HS-27A (cell line): ENCODE measurements at places on chromosomes 13 and 19.

DNA sequence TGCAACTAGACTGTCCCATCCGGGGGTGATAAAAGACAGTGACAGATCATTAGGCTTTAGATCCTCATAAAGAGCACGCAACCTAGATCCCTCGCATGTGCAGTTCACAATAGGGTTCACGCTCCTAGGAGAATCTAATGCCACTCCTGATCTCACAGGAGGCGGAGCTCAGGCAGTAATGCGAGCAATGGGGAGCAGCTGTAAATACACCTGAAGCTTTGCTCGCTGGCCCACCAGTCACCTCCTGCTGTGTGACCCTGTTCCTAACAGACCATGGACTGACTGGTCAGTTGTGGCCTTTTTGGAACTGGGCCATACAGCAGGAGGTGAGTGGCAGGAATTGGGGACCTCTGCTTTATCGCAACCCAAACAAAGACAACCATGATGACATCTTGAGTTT is 173.2 kb downstream of the DLEU7 start:
- no peak for DNase-seq

DNA sequence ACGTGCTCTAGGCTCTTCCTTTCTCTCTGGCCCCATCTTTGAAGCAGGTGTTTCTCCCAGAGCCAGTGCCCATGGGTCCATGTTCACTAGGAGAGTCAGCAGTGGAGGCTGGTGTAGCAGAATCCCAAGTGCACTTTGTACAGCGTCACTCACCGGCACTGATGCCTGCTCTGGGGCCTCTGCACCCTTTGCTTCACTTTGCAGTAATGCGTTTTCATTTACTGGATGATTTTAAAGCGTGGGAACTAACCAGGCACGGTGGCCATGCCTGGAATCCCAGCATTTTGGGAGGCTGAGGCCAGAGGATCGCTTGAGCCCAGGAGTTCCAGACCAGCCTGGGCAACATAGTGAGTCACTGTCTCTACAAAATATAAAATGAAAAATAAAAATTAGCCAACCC is 30.7 kb downstream of the SLC25A42 start:
- DNase-seq, result no peak

- DNase-seq, result no peak
Observed at GRCh38 chr13:34300559-34300958, 482.6 kb downstream of the RFC3 start.

GRCh38 chr19:52923778-52924593 is 758 bp upstream of the ZNF888 start:
- DNase-seq, result no peak

- no peak for DNase-seq
Observed at GRCh38 chr13:30103161-30103840, 204.1 kb downstream of the KATNAL1 start.

DNA sequence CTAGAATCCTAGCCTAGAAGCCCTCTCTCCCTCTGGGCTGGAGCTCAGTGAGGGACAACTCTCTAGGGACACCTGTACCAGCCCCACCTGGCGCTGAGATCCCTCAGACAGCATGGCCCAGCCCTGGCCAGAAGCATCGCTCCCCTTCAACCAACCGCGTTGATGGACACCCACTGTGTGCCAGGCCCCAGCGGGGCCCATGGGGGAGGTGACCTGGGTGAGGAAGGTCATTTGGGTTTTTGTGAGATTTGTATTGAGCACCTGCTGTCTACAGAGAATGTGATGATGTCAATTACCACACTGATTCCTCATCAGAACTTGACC is 9.2 kb upstream of the ARRDC2 start:
- DNase-seq, result no peak

DNA sequence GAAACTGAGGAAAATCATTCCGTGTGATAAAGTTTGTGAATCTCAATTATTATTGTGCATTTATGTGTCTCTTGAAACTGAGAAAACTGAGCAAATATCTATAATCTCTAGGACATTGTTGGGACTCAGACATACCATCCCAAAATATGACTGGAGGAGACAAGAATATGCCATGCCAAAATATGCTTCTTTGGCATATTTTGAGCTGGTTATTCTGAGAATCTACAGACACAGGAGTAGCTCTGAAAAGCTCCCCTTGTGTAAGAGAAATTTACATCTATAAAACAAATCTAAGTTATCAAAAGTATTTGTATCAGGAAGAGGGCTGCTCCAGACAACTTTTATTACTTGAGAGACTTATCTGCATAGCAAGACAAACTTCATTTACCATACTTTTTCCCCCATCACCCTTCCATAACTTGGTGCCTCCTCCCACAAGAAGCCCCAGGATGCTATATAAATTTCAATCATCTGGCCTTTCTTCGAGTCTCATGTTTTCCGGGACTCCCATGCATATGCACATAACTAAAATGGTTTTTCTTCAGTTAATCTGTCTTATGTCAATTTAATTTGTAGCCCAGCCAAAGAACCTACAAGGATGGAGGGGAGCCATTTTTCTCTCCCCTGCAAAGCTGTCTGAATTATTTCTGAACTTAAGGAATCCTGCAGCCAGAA is 28.6 kb upstream of the NDFIP2 start:
- no peak for DNase-seq

- no peak for DNase-seq
Observed at GRCh38 chr19:1616396-1616795, 11.1 kb upstream of the UQCR11 start.
